Suppressor macrophage treated with lipopolysaccharide for 1 hour (primary cell): ENCODE measurements at places on chromosomes 2 and 18.

GRCh38 chr2:96111823-96112500 is 4.4 kb downstream of the ADRA2B start:
- no peak for DNase-seq

- DNase-seq, result no peak
Measured at GRCh38 chr18:11258039-11258610, 108.8 kb upstream of the PIEZO2 start.

- DNase-seq, result no peak
Measured at GRCh38 chr2:60552851-60553494, 481 bp downstream of the BCL11A start.

- peak; percentile 84 for DNase-seq
Measured at GRCh38 chr18:8696749-8697211, 8.6 kb upstream of the MTCL1 start.

DNA sequence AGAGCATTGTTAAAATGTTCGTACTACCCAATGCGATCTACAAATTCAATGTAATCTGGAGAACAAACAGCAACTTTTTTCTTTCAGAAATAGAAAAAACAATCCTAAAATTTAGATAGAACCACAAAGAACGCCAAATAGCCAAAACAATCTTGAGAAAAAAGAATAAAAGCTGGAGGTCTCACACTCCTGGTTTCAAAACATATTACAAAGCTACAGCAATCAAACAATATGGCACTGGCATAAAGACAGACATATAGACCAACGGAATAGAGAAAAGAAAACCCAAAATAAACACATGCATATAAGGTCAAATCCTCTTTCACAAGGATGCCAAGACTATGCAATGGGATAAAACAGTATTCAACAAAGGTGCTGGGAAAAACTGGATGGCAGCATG is 74.5 kb downstream of the MAP4K3 start:
- no peak for DNase-seq

DNA sequence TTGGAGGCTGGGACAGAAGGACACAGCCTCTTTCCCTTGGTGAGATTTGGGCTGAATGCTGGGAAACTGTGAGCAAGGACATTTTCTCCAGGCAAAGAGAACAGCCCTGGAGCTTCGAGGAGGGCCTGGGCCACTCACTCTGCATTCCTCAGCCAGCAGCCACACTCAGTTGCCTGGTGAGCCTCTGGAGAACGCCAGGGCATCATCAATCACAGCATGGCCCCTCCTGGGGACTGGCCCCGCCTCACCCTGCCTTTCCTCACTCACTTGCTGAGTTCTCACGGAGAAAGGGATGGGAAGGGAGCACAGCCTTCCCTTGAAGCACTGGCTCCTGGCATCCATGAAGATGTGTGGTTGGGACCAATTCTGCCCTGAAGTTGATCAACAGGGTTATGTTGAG is 55.0 kb downstream of the APOB start:
- DNase-seq, result no peak

- DNase-seq, result no peak
Measured at GRCh38 chr2:119156105-119156890, 2.3 kb downstream of the C1QL2 start.

DNA sequence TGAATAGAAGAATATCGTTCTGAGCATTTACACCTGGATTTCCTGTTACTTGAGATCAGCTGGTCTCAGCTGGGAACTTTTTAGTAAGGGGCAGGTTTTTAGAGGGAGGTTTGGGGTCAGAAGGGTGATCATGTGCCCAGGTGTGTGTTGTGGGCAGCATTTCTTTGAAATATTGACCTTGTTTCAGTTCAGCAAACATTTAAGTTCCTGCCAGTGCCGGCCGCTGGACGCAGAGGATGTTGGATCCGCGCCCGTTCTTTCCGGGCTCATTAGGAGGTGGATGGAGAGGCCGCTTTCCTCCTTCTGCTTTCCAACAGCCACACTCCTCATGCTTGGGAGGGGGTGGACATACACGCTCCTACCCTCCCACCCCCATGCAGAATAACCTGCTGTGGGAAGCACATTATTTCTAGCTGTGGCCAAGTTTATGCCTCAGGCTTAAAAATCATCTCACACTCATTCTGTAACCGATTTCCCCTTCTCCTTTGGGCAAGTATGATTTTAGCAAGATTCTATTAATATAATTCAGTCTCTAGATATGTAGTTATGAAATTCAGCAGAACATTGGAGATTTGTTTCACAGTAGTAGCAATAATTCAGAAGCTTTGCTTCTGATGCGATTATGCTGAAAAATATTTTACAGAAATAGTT is 131.4 kb downstream of the ZNF236 start:
- DNase-seq, result no peak

GRCh38 chr2:219445220-219445640 is 10.6 kb downstream of the SPEG start:
- DNase-seq, result no peak

DNA sequence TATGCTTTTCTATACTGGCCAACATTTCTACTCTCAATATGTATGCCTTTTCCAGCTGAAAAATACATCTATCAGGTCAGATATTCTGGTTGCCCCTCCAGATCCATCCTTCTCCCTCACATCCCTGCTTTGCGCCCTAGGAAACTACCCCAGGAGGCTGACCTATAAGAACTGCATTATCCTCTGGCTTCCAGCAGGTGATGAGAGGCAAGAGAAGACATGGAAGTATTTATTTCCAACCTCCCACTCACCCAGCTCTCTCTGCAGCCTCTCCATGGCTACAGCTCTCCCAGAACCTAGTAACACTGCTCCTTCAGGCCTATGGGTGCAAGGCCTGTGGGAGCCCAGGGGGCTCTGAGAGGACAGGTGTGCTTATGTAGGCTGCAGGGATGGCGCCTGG is 42.9 kb downstream of the ARID5A start:
- DNase-seq, result no peak

DNA sequence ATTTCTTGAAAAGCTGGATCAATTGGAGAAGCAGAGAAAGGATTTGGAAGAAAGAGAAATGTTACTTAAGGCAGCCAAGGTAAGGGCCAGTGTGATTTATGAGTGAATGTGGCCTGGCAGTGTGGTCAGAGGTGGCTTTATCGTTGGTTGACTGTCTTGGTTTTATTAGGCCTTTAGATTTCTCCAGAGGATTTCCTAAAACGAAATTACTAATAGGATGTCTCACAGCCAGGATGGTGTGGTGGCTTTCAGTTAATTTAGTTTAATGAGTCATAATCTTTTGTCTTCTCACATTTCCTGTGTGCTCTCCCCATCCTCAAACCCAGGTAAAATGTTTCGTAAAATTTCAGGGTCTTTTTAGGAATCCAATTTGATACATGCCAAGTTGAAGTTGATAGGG is 100.8 kb downstream of the TAF4B start:
- no peak for DNase-seq

DNA sequence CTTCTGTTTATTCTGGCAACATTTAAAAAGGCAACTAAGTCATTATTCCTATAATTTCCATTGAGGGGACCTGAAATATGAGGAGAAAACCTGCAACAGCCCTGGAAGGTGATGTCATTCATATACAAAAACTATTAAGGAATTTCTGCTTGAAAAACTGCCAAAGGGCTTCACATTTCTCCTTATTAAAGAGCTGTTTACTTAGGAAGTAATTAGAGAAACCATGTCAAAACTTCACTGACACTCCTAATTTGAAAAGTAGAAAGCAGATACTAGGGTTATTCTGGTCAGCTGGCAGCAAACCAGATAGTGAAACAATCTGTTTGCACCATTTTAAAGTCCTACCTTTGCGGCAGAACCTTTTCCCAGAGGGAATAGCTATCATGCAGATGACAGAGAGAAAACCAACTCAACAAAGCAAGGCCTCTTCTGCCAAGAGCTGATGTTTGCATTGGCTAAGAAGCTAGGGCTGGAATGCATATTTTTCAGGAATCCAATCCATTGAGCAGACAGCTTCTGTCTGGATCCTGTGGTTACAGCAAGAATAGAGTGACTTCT is 592.2 kb upstream of the SYT4 start:
- no peak for DNase-seq

DNA sequence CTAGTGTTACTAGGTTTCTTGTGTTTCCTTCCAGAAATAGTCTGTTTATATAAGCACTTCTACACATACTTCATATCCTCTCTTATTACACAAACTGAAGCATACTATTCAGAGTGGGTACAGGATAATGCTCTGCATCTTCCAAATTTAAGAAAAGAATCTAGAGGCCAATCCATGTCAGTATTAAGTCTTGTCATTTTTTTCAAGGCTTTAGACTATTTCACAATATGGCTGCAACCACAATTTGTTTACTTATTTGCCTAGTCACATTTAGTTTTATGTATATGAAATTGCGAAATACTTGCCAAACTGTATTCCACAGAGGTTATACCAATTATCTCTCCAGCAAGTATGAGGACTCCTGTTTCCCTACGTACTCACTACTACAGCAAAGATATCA is 27.9 kb downstream of the IWS1 start:
- DNase-seq, result no peak

DNA sequence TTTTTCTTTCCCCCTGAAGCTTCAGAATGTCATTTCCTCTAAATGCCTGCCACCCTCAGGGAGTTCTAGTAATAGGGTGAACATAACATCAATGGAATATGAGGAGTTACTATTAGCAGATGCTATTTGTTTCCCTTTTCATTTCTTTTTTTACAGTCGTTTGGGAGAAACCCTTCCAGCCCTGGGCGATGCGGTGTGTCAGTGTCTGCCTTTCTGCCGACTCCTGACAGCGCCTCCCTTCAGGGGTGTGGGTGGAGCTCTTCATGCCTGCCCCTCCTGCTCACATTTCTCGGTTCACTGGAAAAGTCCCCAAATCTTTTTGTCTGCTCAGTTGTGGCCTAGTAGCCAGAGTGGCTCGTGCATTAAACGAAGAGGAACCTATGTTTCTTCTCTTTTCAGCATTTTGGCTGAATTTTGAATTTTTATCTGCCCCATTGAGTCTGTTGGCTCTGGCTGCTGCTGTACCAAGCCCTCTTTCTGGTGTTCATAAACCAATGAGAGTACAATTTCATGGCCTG is 72.3 kb downstream of the FMNL2 start:
- DNase-seq, result peak; percentile 98
